ENCODE measurements at places on chromosomes 6 and 20.

GRCh38 chr6:6057442-6058053, 50.8 kb upstream of the NRN1 start:
- DNase-seq, result peak; percentile 4

- no peak for DNase-seq
Observed at GRCh38 chr20:40532103-40532502, 156.9 kb downstream of the MAFB start.

DNA sequence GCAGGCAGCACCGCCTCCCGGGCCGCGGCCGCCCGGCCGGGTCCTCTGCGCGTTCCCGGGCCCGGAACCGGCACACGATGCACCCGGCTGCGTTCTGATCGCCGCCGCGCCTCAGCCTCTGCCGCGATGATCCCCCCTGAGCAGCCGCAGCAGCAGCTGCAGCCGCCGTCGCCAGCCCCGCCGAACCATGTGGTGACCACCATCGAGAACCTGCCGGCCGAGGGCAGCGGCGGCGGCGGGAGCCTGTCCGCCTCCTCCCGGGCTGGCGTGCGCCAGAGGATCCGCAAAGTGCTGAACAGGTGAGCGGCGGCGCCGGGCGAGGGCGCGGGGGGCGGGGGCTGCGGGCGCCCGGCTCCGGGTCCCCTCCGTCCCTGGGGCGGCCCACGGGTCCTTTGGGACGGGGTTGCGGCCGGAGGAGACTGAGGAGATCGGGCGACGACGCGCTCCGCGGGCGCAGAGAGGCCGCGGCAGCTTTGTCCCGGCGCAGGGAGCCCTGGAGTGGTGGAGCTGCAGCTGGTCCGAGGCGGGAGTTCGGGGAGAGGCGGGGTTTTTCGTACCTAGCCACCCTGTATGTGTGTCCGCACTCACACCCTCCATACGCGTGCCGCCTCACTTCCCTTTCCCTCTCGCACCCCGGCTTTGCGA, 659 bp downstream of the SLC35F1 start:
- no peak for DNase-seq

- DNase-seq, result no peak
Observed at GRCh38 chr6:146850238-146850896, 251.6 kb downstream of the ADGB start.

DNA sequence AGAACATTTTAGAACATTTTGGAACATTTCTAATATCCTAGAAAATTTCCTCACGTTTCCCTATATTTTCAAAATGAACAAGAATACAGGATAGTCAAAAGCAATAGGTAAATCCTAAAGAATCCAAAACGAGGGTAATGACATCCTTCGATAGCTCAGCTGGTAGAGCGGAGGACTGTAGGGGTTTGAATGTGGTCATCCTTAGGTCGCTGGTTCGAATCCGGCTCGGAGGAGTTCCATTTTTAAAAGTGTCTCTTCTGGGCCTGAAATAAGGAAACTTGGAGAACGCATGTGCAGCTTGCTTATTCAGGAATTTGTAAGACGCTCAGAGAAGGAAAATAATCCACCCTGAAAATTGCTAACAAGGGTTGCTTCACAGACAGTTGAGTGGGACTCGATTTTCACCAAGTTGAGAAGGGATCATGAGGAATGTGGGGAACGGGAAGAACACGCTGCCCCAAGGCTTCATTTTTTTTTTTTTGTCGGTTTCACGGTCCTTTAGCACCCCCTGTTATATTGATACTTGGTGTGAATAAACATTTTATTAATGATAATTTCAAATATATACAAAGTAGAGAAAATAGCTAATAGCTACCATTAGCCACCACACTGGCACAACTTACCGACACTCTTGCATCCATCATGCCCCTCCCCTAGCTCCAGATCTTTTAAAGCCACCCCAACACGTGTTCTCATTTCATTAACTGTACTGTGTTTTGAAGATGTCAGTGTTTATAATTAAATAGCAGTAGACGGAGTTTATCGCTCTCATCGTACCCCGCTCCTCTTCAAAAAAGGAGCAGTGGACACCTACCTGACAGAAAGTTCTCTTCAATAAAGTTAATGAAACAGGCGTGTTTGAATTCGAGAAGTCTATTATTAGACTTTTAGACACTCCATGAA, 1.8 kb upstream of the ABT1 start:
- peak; percentile 36 for DNase-seq

GRCh38 chr20:24353135-24353690, 116.2 kb upstream of the SYNDIG1 start:
- DNase-seq, result no peak

DNA sequence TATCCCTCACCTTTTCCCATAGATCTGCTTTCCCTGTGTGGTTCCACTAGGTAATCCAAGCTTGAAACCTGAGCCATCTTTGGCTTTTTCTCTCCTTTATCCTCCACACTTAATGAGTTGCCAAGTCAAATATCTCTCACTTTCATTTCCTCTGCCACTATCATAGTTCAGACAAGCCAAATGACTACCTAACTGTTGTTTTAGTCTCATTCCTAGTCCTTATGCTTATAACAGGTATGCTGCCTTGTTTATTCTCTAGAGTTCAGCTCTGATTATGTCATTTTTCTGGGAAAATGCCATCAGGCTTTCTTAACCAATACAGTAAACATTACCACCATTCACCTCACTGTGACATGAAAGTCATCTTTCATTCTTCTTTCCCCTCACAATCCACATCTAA, 6.5 kb downstream of the EFHC1 start:
- DNase-seq, result no peak

GRCh38 chr6:126148853-126149252, 162.5 kb downstream of the TRMT11 start:
- no peak for DNase-seq

GRCh38 chr6:159467473-159468041, 225.5 kb downstream of the SOD2 start:
- DNase-seq, result no peak

- DNase-seq, result no peak
Observed at GRCh38 chr6:107727096-107727757, 96.9 kb downstream of the SCML4 start.

DNA sequence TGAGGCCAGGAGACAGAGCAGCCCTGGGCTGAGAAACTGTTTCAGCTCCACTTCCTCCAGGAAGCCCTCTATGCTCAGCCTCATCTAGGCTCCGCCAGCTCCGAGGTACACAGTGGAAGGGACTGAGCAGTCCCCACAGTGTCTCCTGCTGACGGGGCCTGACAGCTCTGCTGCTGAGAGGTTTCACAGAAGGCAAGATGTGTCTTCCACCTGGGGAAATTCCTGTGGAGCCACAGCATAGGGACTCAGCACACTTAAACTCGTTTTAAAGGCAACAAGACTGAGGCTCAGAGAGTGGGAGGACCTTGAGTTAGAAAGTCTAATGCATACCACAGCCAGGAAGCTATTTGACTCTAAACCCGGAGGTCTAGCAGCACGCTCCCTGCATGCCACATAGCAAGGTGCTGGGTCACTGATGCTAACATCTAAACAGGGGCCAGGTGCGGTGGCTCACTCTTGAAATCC, 6.8 kb downstream of the ADA start:
- DNase-seq, result no peak

DNA sequence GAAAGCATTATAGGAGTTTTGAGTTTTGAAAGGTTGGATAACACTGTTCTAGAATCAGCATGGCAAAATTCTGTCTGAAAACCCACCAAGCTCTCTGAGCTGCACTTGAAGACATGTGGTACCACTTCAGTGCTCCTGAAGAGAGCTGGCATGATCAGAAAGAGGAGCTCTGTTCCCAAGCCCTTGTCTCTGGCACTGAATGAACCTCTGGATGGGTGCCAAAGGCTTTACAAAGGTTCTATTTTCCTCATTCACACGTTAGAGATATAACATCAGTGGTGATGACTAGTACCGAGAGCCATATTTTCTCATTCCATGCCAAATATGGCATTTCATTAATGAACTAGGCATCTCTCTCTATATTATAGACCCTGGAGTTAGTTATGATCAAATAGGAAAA, 301.8 kb upstream of the ID4 start:
- DNase-seq, result no peak

- DNase-seq, result no peak
Observed at GRCh38 chr6:166488076-166488685, 98.3 kb downstream of the RAMACL start.

DNA sequence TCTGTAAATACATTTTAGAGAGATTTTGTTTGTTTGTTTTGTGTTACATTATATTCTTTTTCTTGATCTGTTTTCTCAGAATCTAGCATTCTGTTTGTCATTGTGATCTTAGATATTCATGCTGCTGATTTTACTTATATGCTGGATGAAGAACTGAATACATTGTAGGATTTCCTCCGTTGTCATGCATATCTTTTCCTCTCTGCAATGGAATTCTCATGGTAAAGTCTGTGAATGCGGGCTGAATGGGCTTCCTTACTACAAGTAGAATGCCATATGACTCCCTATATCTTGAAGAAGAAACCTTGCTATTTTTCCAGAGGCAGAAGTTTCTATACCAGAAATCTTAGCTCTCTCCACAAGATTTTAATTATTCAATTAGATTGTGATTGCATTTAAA, 2.4 kb upstream of the DEFB114 start:
- no peak for DNase-seq

- no peak for DNase-seq
Observed at GRCh38 chr20:22438926-22439325, 145.4 kb downstream of the FOXA2 start.

- no peak for DNase-seq
Observed at GRCh38 chr6:36054415-36054814, 26.8 kb downstream of the MAPK14 start.

- no peak for DNase-seq
Observed at GRCh38 chr6:169725125-169726048, 1.1 kb upstream of the PHF10 start.

DNA sequence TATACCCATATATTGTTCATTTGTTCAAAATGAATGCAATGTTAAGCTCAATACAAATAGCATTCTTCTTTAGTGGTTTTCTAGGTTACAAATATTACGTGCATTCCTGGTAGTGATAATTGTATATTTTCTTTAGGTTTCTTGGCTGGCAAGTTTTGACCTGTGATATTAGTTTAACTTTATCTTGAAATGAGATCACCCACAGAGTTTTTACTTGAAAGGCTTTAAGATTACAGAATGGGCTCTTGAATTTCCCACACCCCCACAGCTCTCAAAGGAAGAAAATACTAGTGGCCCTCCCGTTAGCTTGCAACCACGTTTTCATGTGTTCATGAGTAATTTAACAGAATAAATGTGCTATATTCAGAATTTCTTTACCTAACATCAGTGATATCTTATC, 1315.5 kb upstream of the GJE1 start:
- no peak for DNase-seq

GRCh38 chr6:113782636-113783035, 74.5 kb upstream of the MARCKS start:
- DNase-seq, result no peak

DNA sequence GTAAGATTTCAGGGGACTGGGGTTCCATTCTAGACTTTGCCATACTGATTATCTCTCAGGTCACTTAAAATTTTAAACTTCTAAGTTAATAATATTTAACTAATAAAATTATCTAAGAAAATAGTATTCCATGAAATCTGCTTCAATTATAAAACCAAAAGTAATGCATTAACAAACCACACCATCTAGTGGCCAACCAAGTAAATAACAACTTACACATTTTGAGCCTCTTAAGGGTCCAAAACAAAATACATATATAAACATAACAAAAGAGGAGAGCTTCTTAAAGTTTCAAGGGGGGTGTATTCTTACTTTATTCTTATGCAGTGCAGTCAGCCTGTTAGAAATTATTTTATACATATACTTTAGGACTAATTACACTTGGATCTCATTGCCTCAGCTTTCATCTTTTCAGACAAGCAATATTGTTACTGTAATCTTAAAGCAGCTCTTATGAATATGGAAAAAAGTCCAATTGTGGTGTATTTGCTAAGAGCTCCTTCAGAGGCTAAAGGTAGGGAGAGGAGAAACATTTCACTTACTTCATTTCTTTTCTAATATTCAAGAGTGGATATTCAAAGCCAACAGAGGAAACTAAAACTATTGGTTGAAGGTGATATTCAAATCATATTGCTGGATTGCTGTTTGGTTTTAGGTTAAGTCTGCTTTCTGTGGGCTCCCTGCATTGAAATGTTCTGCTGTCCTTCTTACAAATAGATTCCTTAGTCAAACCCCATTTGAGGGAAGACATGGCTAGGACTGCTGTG, 199.7 kb upstream of the SIM1 start:
- DNase-seq, result no peak

- no peak for DNase-seq
Observed at GRCh38 chr20:51341581-51341980, 200.9 kb downstream of the NFATC2 start.

DNA sequence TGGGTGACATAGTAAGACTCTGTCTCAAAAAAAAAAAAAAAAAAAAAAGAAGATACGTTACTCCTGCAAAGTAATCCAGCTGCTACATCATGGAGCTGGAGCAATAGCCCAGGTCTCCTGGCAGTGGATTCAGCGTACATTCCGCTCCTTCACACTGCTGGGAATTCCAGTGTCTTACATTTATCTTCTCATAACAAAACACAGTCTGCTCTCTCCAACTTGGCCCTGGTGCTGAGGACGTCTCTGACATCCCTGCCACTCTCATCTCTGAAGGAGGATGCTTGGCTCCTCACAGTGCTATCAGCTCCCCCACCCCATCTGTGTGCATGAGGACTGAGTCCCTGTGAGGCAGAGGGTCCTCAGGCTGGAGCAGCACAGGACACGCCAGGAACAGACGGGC, 529.8 kb downstream of the CD83 start:
- no peak for DNase-seq

DNA sequence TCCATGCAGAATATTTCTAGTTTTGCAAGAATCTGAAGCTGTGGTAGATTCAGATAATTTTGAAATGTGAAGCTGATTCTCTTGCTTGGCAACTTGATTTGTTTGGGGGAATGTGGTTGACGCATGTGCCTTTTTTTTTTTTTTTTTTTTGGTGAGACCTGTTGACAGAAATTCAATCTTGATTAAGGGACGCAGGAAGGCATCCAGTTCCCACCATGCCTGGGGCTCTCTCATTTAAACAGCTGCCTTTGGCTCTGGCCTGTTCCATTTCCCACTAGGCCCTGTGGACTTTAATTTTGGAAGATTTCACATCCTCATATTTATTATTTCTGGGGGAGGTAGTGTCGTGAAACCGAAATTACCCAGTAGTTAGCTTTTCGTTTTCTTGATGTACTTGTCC, 8.6 kb downstream of the TPX2 start:
- no peak for DNase-seq

GRCh38 chr6:158831571-158831970, 12.4 kb upstream of the EZR start:
- DNase-seq, result no peak

GRCh38 chr6:40042232-40042631, 108.0 kb upstream of the MOCS1 start:
- no peak for DNase-seq

Data from NCI-H1930 (cell line).